ENCODE measurements at places on chromosomes 7 and 10.

DNA sequence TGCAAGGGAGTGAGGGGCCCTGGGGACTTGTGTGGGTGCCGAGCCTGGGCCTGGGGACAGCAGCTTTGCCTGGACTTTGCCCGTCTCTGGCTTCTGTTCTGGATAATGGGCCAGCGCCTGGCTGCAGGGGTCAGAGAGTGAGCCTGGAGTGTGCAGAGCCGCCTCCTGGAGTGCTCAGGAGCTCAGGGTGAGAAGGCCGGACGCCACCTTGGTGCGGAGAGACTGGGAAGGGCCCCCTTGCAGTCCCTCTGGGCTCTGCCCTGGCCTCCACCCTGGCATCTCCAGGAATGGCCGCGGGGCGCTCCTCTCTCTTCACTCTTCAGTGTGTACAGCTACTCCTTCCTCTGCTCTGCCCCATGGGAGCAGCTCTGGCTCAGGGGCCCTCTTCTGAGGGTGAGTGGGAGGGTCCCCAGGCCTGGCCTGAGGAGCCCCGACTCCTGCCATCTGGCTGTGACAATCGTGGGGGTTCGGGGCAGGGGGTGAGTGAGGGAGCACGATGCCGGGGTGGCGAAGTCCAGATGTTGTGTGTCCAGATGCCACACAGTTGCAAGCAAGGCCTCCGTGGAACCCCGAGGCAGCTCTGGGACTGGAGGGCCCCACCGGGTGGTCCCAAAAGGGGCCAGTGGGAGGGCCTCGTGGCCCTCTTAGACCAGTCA lies 187.1 kb downstream of the DNAJB6 start:
- no peak for DNase-seq

- DNase-seq: no peak
Observed at GRCh38 chr10:81576336-81576735, 298.7 kb upstream of the NRG3 start.

DNA sequence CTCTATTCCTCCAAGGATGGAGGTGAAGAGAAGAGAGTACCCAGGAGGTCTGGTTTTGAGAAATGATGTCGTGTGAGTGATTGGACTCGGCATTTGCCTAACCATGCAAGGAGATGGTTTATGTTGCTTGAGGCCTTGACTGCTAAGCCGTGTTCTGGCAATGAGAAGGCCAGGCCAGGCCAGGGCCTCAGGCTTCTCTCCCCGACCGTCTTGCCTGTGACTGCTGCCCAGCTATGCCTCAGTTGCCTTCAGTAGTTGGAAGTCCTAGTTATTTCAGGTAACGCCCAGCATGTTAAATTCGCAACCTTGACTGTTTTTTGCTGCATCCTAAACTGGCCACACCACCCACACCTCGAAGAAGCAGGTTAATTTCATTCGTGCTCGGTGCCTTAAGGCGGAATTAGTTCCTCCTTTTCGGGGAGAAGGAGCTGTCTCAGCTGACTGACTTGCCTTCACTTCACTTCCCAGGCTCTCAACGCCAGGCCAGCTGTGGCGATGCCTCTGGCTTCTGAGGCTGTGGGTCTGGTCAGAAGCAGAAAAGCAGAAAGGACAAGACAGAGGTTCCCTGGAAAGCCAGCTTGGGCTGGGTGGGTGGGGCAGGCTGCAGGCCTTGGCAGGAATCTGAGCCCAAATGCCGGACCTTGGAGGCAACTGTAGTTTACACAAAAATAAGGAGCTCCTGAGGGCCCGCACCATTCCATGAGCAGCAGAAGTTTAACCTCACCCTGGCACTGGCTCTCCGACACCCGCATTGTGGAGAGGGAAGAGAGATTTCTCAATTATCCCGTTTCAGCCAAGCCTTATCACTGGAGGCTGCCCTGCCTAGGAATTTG lies 61.9 kb upstream of the SAMD8 start:
- no peak for DNase-seq

DNA sequence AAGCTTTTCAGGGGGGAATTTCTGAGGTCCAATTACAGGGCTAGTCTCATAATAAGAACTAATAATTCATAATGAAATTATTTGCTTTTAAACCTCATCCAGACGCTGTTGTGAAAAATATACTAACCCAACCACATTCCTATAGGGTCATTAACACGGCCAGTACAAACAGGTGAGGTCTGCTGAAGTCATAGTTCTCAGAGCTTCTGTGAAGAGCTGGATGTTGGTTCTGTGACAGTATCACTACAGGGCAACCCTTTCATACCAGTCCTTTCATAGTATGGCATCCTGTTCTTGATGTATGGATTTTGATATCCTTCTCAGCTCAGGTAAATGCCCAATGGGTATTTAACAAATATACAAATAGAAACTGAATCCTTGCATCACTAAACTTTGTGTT lies 62.3 kb upstream of the FAM133B start:
- no peak for DNase-seq

DNA sequence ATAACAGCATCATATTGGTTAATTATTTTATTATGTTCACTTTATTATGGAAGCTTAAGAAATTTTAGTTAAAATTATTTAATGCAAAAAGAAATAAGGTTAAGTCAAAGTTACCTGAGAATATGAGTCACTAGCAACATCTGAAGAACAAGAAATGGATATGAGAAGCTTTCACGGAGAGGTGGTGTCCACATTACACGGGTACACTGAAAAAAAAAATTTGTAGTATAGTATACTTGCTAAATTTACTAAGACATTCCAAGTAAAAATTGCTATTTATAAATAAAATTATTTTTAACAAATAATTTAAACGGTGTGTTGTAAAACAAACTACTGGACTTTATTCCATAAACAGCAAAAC lies 63.9 kb downstream of the DPY19L1 start:
- DNase-seq: no peak

DNA sequence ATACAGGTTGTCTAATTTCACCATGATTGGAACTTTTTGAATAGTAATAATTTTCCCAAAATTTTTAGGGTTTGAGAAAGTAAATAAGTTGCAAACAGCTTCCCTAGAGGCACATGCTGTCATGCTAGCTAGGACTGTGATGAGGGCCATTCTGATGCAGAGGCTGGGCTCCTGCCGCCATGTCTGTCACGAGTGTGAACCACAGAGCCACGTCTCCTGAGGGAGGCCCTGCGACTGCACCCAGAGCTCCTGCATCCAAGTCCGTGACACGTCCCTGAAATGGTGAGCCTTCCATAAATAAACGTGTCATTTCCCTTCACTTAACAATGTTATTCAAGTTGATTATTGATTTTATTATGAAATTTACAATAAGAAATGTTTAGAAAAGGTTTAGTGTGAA lies 40.0 kb downstream of the C10orf120 start:
- no peak for DNase-seq

DNA sequence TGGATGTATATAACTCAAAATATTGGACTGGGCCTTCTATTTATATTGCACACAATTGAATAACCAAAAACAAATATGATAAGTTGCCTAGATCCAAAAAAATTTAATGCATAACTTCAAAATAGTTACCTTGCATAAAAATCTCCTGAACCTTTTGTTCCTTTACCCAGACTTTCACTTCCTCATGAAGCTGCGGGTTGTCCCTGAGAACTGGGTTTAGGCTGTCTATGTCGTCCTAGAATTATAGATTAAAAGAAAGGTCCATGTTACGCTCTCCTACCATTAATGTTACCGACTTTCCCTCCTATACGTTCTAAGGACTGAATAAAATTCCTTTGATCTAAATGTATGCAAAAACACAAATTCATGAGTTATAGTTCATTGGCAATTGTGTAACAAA lies 86.6 kb downstream of the NRBF2 start:
- no peak for DNase-seq

GRCh38 chr10:10564081-10564794 lies 453.4 kb upstream of the CELF2 start:
- DNase-seq: no peak

DNA sequence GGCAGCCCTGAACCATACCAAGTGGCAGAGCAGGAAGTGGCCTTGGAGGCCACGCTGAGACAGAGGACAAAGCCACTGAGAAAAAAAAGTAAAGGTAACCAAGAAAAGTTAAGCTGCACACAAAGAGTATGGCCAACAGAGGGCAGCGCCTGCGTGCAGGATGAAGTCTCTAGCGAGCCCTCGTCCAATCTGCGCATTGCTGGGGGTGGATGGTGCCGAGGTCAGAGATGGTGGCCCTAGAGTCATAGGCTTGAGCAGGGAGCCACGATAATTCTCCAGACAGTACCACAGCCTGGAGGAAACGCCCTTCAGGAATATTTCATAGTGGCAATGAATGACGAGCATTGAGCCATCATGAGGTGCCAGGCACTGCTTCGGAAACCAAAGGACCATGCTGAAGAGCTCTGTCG lies 9.7 kb downstream of the ATP6V0E2 start:
- DNase-seq: peak; percentile 67

GRCh38 chr7:50266635-50267386 lies 37.7 kb upstream of the IKZF1 start:
- no peak for DNase-seq

DNA sequence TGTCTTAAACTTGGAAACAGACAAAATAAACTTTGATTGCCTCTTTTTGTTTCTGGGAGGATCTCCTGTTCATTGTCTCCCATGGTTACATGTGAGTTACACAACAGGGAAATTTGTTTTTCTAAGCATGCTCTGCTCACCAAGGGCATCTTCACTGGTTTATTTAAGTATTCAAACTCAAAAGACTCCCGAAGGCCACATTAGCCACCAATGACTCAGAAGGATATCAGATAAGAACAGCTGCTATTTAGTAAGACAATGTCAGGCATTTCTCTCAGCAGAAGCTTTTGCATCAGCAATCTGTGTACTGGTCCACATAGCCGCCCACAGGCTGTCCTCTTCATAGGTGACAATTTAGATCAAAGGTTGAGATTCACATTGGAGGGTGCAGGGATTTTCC lies 19.3 kb downstream of the OR6B1 start:
- DNase-seq: no peak

Data from endothelial cell (in vitro differentiated cells).